Activated CD8-positive, alpha-beta T cell treated with anti-CD3 and anti-CD28 coated beads for 36 hours (primary cell): ENCODE measurements at places on chromosomes 5 and 9. TPM values are rescaled to one million over a fixed set of nuclear protein-coding genes. Genes with fewer than 3 reads are reported as not detected.

Gene CCL27
- total RNA-seq = 0.43 TPM

Gene CCDC192
- not detected for total RNA-seq

Gene TRPM3
- not detected for total RNA-seq

Gene SELENOP
- not detected for total RNA-seq

GRCh38 chr5:52007230-52007858 lies 624.1 kb downstream of the ISL1 start:
- no peak for DNase-seq
